Endodermal cell (in vitro differentiated cells): ENCODE measurements at places on chromosomes 7 and 10. TPM values are rescaled to one million over a fixed set of nuclear protein-coding genes. Genes with fewer than 3 reads are reported as not detected.

Gene PRKAR2B
- 5.7 to 10.2 TPM (median 10.0 TPM) in 3 replicates for total RNA-seq

DNA sequence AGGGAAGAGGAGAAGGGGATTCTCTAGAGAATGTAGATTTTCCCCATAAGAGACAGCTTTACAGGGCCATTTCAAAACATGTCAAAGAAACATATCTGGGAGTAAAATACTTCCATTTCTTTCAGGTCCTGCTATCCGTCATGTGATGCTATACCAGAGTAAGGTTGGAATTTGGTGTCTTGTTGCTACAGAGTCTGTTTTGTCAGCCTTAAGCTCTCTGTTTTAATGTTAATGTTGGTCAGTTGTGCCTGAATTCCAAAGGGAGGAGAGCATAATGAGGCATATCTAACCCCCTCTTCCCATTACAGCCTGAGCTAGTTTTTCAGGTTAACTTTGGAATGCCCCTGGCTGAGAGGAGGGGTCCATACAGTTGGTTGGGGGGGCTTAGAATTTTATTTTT lies 94.7 kb upstream of the CCDC71L start:
- DNase-seq, result no peak
- no peaks in the 10 kb centered on the region for H3K36me3 ChIP-seq
- H3K27ac ChIP-seq, result no peak overlapping the region
- no peak overlapping the region for H3K4me3 ChIP-seq
- no peaks in the 10 kb centered on the region for H3K4me1 ChIP-seq
- no peaks in the 10 kb centered on the region for H3K27me3 ChIP-seq

Gene VSTM4
- 0.28 to 0.77 TPM (median 0.65 TPM) in 3 replicates for total RNA-seq

GRCh38 chr10:30392564-30392990 lies 41.4 kb upstream of the MAP3K8 start:
- no peaks in the 10 kb centered on the region for H3K36me3 ChIP-seq
- H3K4me3 ChIP-seq, result no peak overlapping the region
- DNase-seq, result peak; percentile 95

DNA sequence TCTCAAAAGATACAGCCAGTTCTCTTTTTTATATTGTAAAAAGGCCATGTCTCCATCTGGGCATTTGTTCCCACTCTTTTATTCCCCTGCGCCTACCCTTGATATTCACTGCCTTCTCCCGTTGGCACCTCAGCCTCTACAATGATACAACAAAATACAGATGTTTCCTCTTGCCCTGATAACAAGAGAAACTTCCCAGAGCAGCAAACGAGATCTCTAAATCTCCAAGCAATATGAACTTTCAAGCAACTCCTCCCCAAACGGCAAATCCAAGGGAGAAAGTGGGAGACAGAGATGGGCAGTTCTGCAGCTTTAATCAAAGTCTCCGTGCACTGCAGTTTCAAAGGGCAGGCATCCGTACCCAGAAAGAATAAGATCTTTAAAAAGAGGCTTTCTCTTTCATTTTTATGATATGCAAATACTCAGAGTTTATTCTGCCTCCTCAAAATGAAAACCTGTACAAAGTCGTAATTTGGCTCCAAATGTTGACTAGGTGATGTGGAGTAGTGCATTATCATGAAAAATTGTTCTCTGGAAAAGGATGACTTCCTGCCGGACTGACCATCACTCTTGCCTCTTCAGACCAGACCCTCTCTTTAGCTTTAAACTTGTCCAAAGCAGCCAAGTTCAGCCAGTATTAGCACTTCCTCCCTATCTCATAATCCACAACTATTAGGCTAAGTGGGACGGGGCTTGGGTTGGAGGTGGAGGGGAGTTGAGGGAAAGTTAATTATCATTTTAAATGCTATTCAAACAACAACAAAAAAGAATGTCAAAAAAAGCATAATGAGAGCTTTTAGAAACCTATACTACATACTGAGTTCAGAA lies 682 bp downstream of the HGF start:
- no peak for DNase-seq
- H3K27ac ChIP-seq, result no peak overlapping the region
- no peaks in the 10 kb centered on the region for H3K4me1 ChIP-seq
- no peaks in the 10 kb centered on the region for H3K36me3 ChIP-seq
- H3K4me3 ChIP-seq, result no peak overlapping the region

- DNase-seq, result peak; percentile 89
- no peaks in the 10 kb centered on the region for H3K27me3 ChIP-seq
- no peak overlapping the region for H3K4me3 ChIP-seq
- H3K36me3 ChIP-seq, result no peaks in the 10 kb centered on the region
Measured at GRCh38 chr10:102627736-102628293, 16.5 kb upstream of the TRIM8 start.

Gene SOSTDC1
- total RNA-seq, result 0.29 to 0.34 TPM in 2 of 3 replicates, not detected in the other

Gene IDI2
- total RNA-seq, result not detected in 3 replicates

GRCh38 chr10:79155301-79156081 lies 86.7 kb downstream of the ZMIZ1 start:
- no peak overlapping the region for H3K4me3 ChIP-seq
- H3K27me3 ChIP-seq, result no peaks in the 10 kb centered on the region
- DNase-seq, result peak; percentile 63
- H3K27ac ChIP-seq, result peak overlapping the region; percentile 33
- H3K36me3 ChIP-seq, result peaks cover 14% of the 10 kb centered on the region

DNA sequence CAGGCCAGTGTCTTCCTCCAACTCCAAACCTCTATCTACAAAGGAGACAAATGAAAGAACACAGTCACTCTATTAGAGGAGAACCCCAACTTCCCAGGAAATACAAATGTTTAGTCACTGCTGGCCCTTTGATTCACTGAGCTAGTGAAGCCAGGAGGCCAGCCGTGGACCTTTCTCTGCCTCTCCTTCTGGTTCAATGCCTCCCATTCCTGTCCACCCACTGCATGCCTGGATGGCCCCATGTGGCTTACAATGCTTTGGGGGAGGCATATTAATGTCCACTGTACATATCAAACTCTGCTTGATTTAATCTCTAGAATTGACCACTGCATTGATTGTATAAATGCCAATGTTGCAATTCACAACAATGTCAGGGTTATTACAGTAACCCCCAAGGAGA lies 687.3 kb downstream of the KCNMA1 start:
- no peak for DNase-seq
- no peaks in the 10 kb centered on the region for H3K36me3 ChIP-seq
- no peaks in the 10 kb centered on the region for H3K4me1 ChIP-seq

- no peak for DNase-seq
- no peaks in the 10 kb centered on the region for H3K4me1 ChIP-seq
- H3K27me3 ChIP-seq, result no peaks in the 10 kb centered on the region
- no peaks in the 10 kb centered on the region for H3K36me3 ChIP-seq
Measured at GRCh38 chr7:137774793-137775201, 72.0 kb downstream of the DGKI start.

DNA sequence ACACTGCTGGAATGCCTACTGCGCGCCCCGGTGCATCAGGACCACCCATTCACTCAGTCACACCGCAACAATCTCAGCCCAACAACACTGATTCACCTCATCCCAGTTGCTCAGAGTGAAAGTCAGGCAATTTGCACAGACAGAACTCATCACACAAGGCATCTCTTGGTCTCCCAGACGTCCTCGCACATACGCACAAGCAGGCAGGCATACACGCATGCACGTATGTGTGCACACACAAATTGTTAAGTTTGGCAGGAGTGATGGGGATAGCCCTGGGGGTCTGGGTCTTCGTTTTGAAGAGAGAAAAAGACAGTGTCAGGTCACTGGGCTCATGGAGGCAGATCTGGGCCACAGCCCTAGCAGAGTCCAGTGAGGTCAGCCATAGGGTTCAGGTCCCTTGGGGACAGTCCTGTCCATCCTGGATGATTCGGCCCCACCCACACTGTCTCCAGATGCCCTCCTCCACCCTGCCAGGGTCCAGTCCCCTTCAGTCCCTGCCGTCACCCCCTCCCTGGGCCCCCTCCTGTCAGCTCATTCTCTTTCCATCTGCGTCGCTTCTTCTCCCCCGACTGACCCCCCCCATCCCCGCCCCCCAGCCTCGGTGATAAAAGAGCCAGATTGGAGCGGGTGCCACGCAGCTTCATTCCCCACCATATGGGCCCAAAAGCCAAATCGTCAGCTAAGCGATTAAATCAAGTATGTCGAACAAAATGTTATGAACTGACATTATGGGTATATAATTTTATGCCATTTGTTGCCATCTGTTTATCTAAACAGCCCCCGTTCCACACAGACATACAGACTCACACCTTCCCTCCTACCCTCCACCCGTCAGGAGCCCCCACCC lies 48.5 kb upstream of the SLF2 start:
- no peak overlapping the region for H3K4me3 ChIP-seq
- no peak for DNase-seq
- H3K27ac ChIP-seq, result no peak overlapping the region
- peaks cover 90% of the 10 kb centered on the region for H3K27me3 ChIP-seq
- H3K4me1 ChIP-seq, result no peaks in the 10 kb centered on the region

- H3K27me3 ChIP-seq, result no peaks in the 10 kb centered on the region
- no peaks in the 10 kb centered on the region for H3K4me1 ChIP-seq
- no peak overlapping the region for H3K4me3 ChIP-seq
- no peak for DNase-seq
- no peak overlapping the region for H3K27ac ChIP-seq
Measured at GRCh38 chr10:63166742-63167258, 33.7 kb downstream of the NRBF2 start.

Gene CCDC172
- total RNA-seq, result not detected in 3 replicates

Gene KLLN
- 0.32 and 0.51 TPM in 2 replicates for total RNA-seq

Gene ACSL5
- total RNA-seq, result not detected in 3 replicates

- H3K4me3 ChIP-seq, result no peak overlapping the region
- H3K36me3 ChIP-seq, result no peaks in the 10 kb centered on the region
- no peaks in the 10 kb centered on the region for H3K27me3 ChIP-seq
Measured at GRCh38 chr7:91843831-91844230, 36.7 kb downstream of the MTERF1 start.

DNA sequence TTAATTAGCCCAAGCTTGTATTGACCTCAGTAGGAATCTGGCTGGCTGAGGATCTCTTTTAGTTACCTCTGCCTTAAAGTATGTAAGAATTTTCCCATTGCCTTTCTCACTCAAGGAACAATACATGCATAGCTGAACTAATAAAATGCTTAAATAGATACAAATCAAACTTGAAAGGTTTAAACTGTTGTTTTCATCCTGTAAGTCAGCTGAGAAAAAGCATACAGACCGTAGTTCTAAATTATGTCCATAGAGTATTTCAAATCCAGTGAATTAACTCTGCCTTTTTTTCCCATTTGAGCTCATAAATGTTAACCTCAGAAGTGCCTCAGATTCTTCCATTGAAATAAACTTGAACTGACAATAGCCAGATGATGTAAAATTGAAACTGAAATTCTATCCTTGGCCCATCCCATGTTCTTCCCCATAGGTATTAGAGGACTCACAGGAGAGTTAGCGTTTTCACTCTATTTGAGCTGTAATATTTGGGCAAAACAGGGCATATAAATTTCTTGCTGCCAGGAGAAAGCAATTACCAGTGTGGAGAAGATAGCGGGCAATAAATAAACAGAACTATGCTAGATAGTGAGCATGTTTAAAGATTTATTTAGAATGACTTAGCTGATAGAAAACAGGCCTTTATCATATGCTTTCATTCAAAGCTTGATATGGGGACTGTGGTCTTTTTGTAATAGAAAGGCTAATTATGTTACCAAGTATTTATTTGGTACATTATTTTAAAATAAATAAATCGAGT lies 163.7 kb downstream of the WNT2 start:
- H3K27me3 ChIP-seq, result no peaks in the 10 kb centered on the region
- H3K36me3 ChIP-seq, result no peaks in the 10 kb centered on the region
- H3K4me3 ChIP-seq, result no peak overlapping the region
- DNase-seq, result no peak
- peaks cover 7% of the 10 kb centered on the region for H3K4me1 ChIP-seq

DNA sequence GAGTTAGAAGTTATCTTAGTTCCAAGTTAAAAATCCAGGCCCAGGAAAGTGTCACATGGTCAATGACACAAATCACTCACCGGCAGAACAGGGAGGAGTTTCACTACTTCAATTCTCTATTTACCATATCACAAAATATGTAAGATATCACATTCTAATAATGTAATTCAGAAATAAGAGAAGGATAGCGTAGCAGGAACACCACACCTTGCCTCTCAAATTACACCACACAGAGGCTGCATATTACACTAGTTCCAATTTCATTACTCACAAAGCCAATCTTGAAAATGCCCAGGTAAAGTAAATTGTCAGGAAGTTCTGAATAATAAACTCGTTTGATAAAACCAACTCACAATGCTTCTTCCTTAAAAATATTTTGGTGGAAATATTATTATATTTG lies 169.2 kb downstream of the CTTNBP2 start:
- H3K27me3 ChIP-seq, result no peaks in the 10 kb centered on the region
- no peak overlapping the region for H3K4me3 ChIP-seq
- no peak overlapping the region for H3K27ac ChIP-seq
- no peaks in the 10 kb centered on the region for H3K36me3 ChIP-seq
- H3K4me1 ChIP-seq, result no peaks in the 10 kb centered on the region
- no peak for DNase-seq

GRCh38 chr10:119316729-119317097 lies 109.3 kb downstream of the GRK5 start:
- peaks cover 25% of the 10 kb centered on the region for H3K4me1 ChIP-seq
- peak; percentile 70 for DNase-seq

DNA sequence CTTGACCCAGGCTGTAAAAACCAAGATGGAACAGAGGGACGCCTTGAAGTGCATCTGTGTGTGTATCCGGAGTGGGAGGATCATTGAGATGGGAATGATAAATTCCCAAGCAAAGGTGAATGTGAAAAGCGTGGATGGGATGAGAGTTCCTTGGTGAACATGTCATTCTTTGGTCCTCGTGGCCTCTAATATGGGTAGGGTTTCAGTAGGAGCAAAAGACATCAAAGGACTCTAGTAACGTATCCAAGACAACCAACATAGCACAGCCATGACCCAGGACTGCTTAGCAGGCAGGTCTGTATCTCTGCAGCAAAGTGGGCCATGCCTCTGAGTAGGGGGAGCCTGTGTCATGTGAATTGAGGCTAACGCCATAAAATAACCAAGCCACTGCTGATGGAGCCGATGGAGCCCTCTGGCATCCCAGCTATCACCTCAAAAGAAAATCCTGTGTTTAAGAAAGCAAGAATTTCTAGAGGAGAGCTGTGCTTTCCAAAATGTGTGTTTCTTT lies 98.6 kb downstream of the CCDC3 start:
- no peak overlapping the region for H3K27ac ChIP-seq
- DNase-seq, result peak; percentile 36
- H3K4me1 ChIP-seq, result no peaks in the 10 kb centered on the region

Gene GHITM
- total RNA-seq, result 84.5 and 95.7 TPM in 2 replicates

DNA sequence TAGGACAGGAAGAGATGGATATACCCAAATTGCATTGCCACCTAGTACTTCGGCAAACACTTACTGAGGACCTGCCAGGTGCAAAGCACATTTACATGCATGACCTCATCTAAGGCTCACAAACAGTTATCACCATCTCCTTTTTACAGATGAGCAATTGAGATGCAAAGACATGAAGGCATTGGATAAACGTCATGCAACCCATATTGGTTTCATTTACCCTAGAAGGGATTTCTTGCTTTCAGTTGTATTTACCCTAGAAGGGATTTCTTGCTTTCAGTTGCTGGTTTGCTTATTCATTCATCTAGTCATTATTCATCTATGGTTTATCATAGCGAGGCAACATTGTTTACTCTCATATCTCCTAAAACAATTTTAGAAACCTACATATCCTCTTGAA lies 52.2 kb downstream of the STEAP1B start:
- H3K4me3 ChIP-seq, result no peak overlapping the region
- H3K4me1 ChIP-seq, result no peaks in the 10 kb centered on the region
- H3K27ac ChIP-seq, result no peak overlapping the region
- H3K27me3 ChIP-seq, result no peaks in the 10 kb centered on the region
- H3K36me3 ChIP-seq, result no peaks in the 10 kb centered on the region
- no peak for DNase-seq
